Bronchial epithelial cell (primary cell): ENCODE measurements at places on chromosomes 5 and 9.

- DNase-seq = peak; percentile 53
Observed at GRCh38 chr9:69877852-69878514, 57.4 kb downstream of the CFAP95 start.

DNA sequence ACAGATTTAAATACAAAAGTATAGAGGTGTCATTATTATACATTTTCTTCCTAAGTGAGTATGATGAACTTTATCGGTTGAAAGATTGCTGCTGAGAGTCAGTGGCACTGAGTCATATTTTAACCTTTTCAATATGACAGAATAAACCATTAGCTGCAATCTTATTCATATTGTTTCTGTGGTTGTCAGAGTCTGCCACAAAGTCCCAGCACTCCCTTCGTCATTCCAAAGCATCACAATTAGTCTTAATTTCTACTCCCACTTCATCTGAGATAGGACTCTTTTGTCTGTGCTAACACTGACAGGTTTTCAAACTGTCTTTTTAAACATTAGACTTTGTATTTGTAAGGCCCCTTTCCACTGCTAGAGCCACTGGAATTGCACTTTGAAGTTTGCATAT, 656.9 kb downstream of the MTRR start:
- no peak for DNase-seq

DNA sequence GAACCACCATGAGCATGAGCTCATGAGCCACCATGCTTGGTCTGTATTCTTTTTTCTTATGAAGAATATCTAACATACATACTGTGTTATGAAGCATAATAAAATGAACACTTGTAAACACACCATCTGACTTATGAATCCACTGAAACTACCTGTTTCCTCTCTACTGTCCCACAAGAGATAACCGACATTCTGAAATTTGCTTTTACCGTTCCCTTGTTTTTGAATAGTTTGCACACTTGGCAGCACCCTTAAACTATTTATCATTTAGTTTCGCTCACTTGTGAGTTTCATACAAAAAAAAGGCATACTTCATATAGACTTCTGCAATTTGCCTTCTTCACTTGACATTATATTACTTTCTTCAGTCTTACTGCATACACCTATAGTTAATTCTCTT, 8.9 kb downstream of the LARS1 start:
- DNase-seq = no peak

DNA sequence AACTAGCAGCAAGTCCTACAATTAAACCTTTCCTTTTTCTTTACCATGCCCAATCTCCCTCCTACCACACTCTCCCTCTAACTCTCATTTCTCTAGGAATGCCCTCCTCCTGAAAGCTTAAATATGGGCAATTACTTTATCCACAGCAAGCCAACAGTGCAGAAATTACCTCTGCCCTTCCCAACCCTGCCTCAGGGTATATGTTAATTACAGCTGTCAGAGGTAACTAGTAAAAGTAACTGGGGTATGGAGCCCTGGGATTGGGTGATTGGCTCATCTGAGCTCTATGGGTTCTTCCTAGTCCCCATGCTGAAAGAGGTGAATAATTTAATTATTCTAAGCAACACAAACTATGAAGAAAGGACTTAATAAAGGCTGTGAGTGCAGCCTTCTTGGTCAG, 478.9 kb upstream of the NMUR2 start:
- no peak for DNase-seq

DNA sequence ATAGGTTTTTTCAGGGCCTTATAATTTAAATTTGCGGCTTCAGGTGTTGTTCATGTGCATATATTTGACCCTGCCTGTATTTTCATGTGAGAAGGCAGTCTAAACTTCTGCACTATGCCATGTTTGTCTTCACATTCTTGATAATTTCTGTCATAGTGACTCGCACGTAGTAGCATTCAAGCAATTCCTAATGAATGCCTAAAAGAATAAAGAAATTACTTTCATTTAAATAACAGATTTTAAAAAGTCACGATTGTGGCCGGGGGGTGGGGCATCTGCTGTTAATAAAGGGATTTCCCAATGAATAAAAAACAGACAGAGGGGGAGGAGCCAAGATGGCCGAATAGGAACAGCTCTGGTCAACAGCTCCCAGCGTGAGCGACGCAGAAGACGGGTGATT, 318.0 kb downstream of the ADAMTS6 start:
- peak; percentile 60 for DNase-seq

DNA sequence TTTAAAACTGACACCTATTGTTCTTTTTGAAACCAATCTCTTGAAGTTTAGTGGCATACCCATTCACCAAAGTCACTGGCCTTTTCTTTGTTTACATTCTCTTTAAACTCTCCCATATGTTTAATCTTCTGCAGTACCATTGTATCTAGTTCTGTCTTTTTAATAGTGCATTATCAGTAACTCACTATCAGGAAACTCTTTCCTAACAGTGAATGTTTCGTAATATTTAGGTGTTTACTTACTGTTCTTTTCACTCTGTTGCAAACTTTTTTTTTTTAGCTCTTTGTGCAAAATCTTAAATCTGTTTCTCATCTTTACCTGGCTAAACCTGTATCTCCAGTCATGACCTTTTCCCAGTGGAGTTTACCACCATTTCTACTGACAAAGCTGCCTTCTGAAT, 17.2 kb downstream of the SMAD5 start:
- DNase-seq = peak; percentile 53
